ENCODE measurements at places on chromosomes 16 and 17.
A peak's percentile ranks its signal among the peaks of the same experiment; 100 is the strongest.

DNA sequence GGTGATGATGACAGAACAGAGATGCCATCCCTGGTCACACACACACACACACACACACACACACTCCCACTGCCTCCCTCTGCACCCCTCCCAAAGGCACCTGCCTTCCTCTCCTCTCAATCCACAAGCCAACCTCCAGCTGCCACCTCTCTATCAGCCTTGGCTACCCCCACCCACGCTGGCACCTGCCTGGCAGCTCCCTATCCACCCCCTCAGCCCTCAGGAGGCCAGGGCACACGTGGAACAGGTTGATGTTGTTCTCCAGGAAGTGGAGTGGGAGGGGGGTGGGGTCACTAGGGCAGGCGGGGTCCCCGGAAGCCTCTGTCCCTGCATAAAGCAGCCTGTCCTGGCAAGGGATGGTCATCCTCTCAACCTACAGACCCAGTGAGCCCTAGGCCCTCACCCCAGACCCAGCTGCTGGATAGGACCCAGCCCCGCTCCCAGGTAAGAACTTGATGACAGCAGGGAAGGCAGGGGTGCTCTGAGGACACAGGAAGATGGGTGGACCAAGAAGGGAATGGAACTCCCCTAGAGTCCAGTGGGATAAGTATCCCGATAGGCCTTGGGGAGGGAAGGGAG is at the start of gene GSDMA:
Gene GSDMA (plus strand): TSS at position 363 of the 579 bp plus-strand sequence. CDS start 2,684 bp downstream, outside the sequence.
- DNase-seq, result no peak

DNA sequence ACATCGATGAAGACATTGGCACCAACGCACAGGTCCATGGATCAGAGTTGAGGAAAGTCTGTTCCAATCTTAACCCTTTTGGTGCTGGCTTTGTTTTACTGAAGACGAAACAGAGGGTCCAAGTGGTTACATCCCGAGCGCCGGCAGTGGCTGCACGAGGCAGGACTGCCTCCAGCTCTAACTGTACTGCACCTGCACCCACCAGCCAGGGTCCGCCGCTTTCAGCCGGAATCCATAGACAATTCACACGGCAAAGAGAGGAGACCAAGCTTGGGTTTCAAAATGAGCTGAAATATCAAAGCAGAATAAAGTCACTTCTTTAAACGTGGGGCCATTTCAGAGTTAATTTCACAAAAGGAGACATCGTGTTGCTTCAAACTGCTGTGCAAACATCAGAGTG is 21.2 kb upstream of the ZC3H18 start:
- no peak for DNase-seq

GRCh38 chr16:87832741-87833502 is 36.4 kb downstream of the SLC7A5 start:
- no peak for DNase-seq

- DNase-seq, result no peak
These were observed 5.4 kb downstream of the RNF222 start for GRCh38 chr17:8392274-8392673.

DNA sequence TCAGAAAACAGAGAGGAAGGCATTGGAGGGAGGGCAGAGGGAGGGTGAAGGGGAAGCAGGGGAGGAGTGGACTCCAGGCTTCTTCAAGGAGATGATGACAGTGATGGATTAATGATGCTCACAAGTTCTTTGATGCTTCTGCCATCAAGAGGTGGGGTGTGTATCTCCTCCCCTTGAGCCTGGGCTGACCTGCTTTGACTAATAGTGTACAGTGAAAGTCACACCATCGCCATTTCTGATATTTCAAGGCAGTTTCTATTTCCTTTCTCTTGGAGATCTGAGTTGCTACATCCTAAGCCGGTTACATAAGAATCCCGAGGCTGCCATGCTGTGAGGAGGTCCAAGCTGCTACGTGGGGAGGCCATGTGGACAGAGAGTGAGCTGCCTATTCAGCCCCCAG is 312.5 kb downstream of the MAF start:
- no peak for DNase-seq

DNA sequence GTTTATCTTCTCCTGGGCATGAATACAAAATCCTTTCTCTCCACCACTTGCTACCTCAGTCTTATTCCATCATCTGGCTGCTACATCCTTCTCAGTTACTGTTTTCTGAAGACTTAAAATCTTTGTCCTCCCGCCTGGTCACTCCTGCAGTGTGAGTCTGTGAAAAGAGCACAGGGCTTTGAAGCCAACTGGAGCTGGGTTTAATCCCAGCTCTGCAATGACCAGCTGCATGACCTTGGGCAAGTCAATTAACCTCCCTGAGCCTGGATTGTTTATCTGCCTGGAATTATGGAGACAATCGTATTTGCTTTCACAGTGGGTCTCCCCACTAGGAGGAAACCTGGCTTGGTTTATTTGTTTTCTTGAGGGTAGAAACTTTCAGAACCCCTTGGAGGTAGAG is 183.2 kb downstream of the GSG1L start:
- no peak for DNase-seq

- no peak for DNase-seq
These were observed 23.8 kb downstream of the OGFOD1 start for GRCh38 chr16:56475201-56475600.

- DNase-seq, result no peak
These were observed 62.6 kb downstream of the AXIN2 start for GRCh38 chr17:65498816-65499215.

GRCh38 chr16:89409161-89409711 is 81.1 kb downstream of the ANKRD11 start:
- peak; percentile 71 for DNase-seq

DNA sequence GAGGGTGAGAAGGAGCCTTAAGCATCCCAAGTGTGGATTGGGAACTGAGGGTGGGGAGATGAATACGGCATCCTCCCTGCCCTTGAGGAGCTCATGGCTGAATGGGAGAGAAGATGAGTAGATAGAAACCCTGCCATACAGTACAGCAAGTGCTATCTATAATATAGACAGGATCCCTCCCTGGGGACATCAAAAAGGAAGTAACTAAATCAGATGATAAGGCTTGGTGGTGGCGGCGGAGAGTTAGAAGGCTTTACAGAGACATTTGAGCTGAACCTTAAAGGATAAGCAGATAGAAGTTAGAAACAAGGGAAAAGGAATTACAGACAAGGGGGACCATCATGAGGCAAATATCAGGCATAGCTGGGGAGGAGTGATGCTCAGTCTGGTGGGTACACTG is 67.5 kb upstream of the TMEM132E start:
- DNase-seq, result no peak

DNA sequence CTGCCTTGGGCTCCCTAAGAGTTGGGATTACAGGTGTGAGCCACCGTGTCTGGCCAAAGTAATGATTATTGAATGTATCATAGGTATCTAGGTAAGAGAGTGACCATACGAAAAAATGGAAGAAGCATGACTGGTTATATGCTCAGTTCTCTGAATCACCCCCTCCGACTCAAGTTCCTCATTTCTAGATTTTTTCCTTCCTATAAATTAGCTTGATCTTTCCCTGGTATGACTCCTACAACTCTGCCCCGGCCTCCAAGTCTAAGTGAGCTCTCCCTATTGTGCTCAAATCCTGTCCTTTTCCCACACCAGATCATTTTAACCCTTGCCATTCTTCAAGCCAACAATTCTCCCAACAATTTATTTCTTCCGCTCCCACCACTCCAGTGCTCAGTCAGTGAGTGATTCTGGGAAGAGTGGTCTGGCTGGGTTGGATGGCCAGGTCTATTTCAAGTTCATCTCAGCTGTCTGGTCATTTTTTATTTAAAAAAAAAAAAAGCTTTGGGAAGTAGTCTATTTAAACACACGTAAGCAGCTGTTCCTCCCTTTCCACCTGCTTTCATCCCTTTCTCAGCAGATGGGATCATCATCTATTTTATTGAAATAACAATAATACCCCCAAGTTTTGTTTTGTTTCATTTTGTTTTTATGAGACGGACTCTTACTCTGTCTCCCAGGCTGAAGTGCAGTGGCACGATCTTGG is 120.2 kb upstream of the HS3ST2 start:
- DNase-seq, result no peak

DNA sequence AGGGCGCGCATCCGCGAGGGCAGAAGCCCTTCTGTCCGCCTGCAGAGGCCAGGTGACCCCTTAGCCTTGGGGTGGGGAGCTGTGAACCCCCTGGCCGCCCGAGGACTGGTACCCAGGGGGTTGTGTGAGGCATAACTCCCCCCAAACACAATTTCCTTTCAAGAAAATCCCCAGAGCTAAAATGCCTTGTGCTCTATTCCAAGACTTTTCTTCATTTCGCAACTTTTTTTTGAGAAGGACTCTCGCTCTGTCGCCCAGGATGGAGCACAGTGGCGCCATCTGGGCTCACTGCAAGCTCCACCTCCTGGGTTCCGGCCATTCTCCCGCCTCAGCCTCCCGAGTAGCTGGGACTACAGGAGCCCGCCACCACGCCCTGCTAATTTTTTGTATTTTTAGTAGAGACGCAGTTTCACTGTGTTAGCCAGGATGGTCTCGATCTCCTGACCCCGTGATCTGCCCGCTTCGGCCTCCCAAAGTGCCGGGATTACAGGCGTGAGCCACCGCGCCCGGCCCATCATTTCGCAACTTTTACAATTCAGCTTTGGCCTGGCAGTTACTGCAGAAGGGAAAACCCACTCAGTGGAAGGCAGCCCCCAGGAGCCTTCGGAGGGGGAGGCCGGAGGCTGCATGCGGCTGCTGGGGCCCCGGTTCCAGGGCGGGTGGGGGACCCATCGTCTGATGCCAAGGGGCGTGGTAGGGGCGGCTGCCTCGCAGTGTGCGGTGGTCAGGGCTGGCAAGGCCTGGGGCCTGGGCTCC is 963 bp upstream of the APRT start:
- no peak for DNase-seq

DNA sequence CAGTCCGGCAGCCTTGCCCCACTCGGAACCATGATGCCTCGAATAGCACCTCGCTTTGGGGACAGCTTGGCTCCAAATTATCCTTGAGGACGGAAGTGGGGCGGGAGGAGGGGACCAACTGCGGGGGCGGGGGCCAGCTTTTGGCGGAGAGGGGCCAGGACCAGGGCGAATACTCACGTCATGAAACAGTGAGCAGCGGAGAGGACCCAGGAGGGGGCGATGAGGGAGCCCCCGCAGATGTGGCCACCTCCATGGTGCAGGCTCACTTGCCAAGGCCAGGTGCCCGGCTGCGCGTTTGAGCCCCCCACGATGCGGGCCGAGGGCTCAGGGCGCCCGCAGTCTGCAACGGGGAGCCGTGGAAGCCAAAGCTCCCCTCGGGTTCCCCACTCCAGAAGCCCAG is 970 bp downstream of the PRSS36 start:
- DNase-seq, result no peak

DNA sequence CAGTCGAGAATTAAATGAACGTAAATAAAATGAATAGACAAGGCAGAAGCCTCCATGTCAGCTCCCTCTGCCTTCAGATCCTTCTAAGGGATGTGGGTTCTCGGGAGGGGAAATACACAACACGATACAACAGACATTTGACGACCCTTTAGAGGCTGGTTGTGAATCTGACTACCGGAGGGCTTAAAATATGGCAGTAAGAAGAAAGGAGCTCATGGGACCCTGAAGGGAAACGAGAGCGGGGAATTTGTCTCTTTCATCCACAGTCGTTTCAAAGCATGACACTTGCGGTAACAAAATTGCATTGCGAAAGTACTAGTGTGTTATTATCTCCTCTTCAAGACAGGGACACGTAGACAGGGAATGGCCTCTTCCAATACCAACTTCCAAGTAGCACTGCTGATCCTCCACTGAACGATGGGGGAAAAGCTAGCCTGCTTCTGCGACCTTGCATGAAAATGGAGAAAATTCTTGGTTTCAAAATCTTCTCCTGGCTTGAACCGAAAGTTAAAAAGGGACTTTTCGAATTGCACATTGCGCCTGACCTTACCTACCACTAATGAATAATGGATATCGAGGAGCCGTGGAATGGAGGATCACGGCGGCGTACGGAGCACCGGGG is 1.2 kb upstream of the TNRC6C start:
- no peak for DNase-seq

- no peak for DNase-seq
These were observed 3.6 kb downstream of the MAP2K4 start for GRCh38 chr17:12024327-12024726.

GRCh38 chr17:43634591-43635125 is 27.1 kb downstream of the MEOX1 start:
- DNase-seq, result no peak

DNA sequence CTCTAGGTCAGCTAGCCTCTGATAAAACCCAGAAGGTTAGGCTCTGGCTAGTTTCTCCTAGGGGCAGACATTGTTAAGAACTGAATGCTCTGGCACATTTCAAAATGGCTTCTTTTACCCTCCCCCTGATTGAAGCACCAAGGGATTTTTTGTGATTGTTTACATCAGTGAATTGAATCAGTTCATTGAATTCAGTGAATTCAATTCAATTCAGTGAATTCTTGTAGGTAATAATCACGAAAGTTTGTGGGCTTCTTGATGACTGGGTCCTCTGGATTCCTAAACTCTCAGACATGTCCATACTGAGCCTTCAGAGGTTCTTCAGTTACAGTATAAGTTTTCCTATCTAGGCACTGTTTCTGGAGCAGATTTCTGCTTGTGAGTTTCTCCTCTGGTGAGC is 135.2 kb upstream of the ELAC2 start:
- no peak for DNase-seq

- no peak for DNase-seq
These were observed 47.1 kb downstream of the TEX2 start for GRCh38 chr17:64216000-64216337.

- DNase-seq, result no peak
These were observed 34.9 kb upstream of the SSTR5 start for GRCh38 chr16:1037394-1038257.

- DNase-seq, result no peak
These were observed 12.4 kb upstream of the ST6GALNAC2 start for GRCh38 chr17:76598004-76598439.
